ENCODE measurements at places on chromosomes 6 and 20. TPM values are rescaled to one million over a fixed set of nuclear protein-coding genes. Genes with fewer than 3 reads are reported as not detected.

CALHM4 gene
- not detected for total RNA-seq

CD83 gene
- 15.0 TPM for total RNA-seq

REPS1 gene
- total RNA-seq: 65.7 TPM

FOXP4 gene
- total RNA-seq: 10.3 TPM

PPARD gene
- total RNA-seq: 9.5 TPM

MAP3K7 gene
- total RNA-seq: 54.4 TPM

SLC2A10 gene
- 4.6 TPM for total RNA-seq

SLC22A2 gene
- 0.02 TPM for total RNA-seq

TENT5A gene
- 11.5 TPM for total RNA-seq

FRS3 gene
- 2.6 TPM for total RNA-seq

DNA sequence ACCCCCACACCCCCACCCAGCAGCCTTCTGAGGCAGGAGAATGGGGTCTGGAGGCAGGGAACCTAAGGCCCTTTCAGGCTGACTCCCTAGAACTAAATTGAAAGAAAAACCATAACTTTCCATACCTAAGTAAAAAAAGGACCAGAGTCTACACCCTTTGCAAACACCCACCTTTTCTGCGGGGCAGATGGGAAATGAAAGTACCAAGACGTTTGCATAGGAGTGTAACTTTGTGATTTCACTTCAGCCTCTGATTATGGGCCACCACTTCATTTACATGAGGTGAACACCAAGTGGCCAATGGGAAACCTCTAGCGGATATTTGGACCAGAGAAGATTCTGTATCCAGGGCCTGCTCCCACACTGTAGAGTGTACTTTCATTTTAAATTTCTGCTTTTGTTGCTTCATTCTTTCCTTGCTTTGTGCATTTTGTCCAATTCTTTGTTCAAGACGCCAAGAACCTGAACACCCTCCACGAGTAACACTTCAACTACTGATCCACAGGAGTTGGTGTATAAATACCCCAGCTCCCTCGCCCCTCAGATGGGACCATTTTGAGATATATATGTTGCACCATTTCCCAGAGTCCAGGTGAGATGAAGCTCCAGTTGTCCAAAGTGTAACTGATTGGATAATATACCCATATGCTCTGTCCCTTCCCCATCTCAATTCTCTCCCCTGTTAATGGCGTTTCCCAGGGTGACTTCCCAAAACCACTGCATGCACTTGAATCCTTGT lies 18.9 kb upstream of the SRSF6 start:
- DNase-seq: no peak

DNA sequence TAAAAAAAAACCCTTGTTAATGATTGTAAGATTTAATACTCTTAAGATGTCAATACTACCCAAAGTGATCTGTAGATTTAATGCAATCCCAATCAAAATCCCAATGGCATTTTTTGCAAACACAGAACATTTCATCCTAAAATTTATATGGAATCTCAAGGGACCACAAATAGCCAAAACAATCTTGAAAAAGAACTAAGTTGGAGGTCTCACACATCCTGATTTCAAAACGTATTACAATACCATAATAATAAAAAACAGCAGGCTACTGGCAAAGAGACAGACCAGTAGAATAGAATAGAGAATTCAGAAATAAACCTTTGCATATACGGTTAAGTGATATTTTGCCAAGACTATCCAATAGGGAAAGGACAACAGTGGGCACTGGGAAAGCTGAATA lies 331.9 kb upstream of the JARID2 start:
- DNase-seq: no peak

- no peak for DNase-seq
Observed at GRCh38 chr6:113481458-113481857, 375.7 kb upstream of the MARCKS start.

GRCh38 chr6:107319906-107320530 lies 139.3 kb downstream of the PDSS2 start:
- DNase-seq: no peak

- no peak for DNase-seq
Observed at GRCh38 chr20:51916244-51916643, 113.9 kb upstream of the SALL4 start.

DNA sequence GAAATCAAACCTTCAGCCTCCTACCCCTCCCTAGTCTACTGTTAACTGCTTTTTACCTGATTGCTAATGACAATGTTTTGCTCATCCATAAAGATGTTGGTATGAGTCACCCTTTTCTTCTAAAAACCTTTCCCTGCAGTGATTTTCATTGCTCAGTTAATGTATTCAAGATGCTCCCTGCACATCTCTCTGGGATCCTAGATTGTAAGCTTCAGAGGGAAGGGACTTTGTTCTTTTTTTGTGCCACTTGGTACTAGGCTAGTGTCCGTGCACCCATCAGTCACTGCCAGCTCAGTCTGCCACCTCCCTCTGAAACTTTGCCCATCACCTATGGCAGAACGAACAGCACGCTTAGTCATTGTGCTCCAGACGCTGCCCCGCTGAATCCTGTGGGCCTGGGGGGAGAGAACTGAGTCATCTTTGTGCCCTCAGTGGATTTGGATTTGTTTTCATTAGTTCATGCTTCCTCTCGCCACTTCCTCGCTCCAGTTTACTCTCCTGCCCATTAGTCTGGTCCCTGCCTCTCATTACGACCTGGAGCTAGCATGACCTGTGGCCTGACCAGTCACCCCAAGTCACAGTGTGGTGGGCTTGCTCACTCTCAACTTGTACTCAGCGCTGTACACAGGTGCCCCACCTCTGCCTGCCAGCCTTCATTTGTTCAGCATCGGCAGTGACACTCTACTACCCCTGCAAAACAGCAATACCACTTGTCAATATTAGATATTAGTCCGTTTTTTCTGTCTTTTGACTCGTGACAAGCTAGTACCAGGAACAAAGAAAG lies 78.0 kb upstream of the TMEM181 start:
- DNase-seq: no peak

- DNase-seq: no peak
Observed at GRCh38 chr6:120918137-120918536, 416.1 kb downstream of the TBC1D32 start.

DNA sequence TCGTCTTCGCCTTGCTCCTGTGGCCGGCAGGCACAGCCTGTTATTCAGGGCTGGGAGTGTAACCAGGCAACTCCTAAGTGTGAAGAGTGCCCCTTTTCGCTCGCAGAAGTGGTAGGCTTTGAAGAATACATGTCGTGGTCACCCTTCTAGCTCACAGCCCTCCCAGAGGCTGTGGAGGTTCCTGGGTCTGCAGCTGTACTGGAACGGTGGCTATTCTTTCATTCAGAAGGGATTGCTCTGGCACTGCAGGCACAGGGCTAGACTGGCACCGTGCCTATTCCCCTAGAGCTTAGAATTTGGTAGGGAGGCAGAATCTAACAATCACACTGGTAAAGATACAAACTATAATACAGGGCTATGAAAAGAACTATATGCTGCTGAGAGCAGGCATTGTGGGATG lies 1.1 kb upstream of the SRSF12 start:
- no peak for DNase-seq

- DNase-seq: peak; percentile 74
Observed at GRCh38 chr20:31835554-31835953, 9.8 kb downstream of the FOXS1 start.

DNA sequence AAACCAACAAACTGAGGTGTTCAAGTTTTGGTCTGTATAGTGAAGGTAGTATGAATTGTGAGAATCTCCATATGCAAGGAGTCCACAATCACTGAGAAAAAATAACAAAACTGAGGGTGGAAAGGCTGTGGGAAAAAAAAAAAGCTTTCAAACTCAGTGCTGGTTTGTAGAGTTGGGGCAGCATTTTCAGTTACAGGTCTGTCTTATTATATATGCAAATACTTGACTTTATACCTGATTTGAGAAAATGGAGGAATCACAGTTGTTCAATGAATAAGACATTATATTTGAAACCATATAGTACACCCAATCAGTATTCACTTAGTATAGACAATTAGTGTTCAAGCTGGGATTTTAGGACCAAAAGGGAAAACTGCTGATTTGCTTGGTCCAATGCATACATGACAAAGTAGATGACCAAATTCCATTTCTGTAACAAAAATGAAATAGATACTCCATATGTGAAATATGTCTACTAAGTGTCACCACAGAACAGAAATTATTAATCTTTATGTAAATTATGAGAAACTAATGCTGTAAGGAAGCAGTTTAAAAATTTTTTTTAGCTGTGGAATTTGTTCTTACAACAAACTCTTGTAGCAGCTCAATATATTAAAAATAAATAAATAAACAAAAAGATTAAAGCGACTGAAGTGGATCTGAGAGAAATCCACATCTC lies 187.7 kb downstream of the ASCC3 start:
- DNase-seq: no peak

- DNase-seq: no peak
Observed at GRCh38 chr20:25300496-25301170, 52.7 kb downstream of the PYGB start.

DNA sequence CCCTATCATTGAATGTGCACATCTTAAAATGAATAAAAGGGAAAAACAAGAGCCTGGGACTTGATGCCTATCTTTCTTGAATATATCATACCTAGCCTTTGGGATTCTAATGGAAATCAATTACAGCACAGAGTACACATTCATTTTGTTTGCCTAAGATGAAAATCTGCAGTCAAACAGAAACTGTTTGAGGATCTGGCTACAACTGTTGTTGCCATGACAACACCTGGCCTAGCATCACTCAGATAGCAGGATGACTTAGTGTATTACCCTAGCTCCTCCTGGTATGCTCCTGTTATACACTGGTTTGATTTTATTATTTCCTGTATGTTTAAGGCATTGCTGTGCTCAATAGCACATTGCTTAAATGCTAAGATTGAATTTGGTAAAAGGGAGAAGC lies 71.5 kb upstream of the LAMP5 start:
- DNase-seq: no peak

GRCh38 chr6:84220809-84221409 lies 6.5 kb downstream of the CEP162 start:
- peak; percentile 56 for DNase-seq

GRCh38 chr6:151288712-151289398 lies 49.1 kb downstream of the AKAP12 start:
- DNase-seq: no peak

DNA sequence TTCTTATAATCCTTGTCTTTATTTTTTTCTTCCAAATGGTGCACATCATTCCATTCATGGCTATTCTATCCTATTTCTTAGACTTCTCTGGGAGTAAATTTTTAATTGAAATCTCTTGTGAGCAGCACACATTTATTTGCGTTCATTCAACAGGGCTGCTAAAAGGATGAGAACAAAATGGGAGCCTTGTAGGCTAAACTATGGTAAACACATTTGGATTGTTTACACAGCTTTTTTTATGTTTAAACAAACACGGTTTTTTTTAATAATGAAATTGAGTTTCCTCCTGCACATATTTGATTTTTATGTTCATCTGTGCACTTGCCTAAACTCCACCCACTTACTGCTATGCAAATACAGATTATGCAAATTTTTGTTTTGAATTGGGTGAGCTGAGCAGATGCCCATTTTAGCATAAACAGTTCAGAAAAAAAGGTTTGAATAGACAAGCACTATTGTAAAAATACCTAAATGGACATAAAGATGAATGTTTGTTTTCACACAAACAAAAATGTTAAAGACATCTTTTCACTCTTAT lies 92.0 kb downstream of the OLIG3 start:
- no peak for DNase-seq

- DNase-seq: no peak
Observed at GRCh38 chr6:112199001-112199403, 55.4 kb downstream of the LAMA4 start.

GRCh38 chr6:9982215-9982614 lies 432.7 kb downstream of the TFAP2A start:
- no peak for DNase-seq

GRCh38 chr6:165308926-165309731 lies at the start of gene C6orf118:
TSS of gene C6orf118 (minus strand) at chr6:165309605. CDS start at chr6:165309586, 19 bp downstream.
- peak; percentile 92 for DNase-seq

DNA sequence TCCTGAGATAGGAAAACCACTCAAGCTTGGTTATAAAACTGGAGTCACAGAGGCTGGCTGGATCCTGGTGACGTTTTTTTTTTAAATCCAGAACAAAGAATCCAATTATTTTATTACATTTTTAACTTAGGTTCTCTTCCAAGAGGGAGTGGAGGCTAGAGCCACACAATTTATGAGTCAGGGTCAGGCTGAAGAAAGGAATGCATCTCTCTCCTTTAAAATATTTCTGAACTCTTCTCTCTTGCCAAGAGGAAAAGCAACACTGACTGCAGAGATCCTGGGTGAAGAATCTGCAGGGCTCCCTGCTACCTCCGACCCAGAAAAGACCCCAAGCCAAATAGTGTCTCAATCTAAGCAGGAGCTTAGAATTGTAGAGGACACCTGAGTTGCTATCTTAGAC lies 88.5 kb upstream of the SSTR4 start:
- DNase-seq: no peak

DNA sequence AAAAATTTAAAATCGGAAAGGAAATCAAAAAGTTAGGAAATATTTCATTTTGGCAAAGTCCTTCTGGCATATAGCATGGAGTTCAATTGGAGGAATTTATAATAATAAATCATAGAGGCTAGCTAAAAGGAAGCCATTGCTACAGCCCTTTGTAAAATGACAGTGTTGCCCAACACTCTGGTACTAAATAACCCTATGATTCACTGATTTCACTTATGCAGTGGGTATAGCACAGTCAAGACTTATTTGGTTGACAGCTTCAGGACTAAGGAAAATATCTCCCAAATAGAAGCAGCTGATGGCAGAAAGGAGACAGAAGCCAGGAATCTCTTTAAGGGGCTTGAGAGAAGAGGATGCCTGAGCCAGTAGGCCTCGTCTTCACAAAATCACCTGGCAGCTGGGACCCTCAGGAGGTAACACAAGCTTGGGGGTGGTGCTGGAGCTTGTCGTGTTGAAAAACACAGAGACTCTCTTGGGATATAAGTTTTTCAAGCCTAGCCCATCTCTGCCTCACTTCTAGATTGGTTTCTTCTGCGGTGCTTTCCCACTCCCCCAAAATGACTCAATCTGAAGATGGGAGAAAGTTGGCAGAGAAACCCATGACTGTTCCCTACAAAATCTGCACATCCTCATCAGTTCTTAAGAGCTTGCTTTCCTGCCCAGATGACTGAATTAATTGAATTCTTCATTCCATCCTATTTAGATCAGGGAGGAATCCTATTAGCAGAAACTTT lies 38.4 kb upstream of the EYA4 start:
- DNase-seq: no peak

DNA sequence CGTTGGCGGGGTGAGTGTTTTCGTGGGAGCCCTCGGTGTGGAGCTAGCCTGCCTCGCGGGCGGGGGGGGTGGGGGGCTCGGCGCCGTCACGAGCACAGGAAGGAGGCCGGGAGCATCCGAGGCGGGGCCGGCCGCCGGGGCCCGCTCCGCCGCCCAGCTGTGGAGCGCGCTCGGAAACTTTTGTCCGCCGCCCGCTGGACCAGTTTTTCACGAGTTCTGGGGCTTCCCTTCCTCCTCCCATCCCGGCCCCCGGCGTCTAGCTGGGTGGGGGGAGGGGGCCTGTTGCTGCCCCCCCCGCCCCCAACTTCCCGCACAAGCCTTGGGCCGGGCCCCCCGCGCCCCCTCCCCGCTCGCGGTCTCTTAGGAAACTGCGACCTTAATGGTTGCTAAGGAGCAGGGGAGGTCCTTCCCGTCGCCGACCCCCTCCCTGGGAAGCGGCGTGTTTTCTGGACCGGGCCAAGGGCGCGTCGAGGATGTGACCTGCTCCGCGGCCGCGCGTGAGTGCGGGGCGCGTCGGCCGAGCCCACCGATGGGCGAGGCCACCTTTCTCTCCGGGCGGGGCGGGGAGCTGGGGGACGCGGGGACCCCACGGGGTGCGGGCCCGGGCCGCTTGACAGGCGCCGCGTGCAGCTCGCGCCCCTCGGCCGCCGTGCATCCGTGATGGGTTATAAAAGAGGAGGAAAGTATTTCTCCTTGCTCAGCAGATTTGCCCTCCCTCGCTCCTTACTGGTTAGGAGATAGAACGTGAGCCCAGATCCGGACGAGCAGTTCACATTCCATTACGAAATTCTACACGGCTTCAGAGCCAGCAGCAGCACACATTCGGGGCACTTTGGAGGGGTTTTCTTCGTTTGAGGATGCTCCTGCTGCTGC lies 1.4 kb downstream of the RREB1 start:
- DNase-seq: peak; percentile 46
